Stimulated activated naive B cell treated with anti-CD40 and anti-IgM and Interleukin-4, amounts not matched to agents 10 μg/mL and 1 μg/mL and 100 μg/mL, for 72 hours (primary cell): ENCODE measurements at places on chromosomes 16 and 17.

DNA sequence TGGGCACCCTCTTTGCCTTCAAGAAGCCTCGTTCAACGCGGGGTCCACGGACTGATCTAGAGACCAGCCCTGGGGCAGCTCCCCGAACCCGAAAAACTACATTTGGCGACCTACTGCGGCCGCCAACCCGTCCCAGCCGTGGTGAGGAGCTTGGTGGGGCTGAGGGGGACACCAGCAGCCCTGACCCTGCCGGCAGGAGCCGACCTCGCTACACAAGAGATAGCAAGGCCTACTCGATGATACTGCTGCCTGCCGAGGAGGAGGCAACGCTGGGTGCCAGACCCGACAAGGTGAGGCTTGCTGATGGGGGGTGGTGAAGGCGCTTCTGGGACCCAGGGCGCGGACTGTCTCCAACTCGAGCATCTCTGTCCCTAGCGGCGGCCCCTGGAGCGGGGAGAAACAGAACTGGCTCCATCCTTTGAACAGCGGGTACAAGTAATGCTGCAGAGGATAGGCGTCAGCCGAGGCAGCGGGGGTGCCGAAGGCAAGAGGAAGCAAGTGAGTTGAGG lies 5.6 kb downstream of the ACD start:
- H3K4me3 ChIP-seq: no peak overlapping the region
- DNase-seq: no peak
- peaks cover 39% of the 10 kb centered on the region for H3K36me3 ChIP-seq
- H3K27ac ChIP-seq: peak overlapping the region; percentile 57
- no peaks in the 10 kb centered on the region for H3K27me3 ChIP-seq

GRCh38 chr17:17994271-17995069 lies 21.8 kb downstream of the DRC3 start:
- peaks cover 3% of the 10 kb centered on the region for H3K4me1 ChIP-seq
- peaks cover 4% of the 10 kb centered on the region for H3K36me3 ChIP-seq
- no peak overlapping the region for H3K27ac ChIP-seq
- no peaks in the 10 kb centered on the region for H3K27me3 ChIP-seq
- no peak overlapping the region for H3K4me3 ChIP-seq

- H3K4me1 ChIP-seq: peaks cover 59% of the 10 kb centered on the region
- no peaks in the 10 kb centered on the region for H3K27me3 ChIP-seq
- H3K4me3 ChIP-seq: peak overlapping the region; percentile 98
- H3K36me3 ChIP-seq: peaks cover 21% of the 10 kb centered on the region
- peak overlapping the region; percentile 97 for H3K27ac ChIP-seq
These were observed 23.0 kb downstream of the ARHGAP27 start for GRCh38 chr17:45409659-45410076.

DNA sequence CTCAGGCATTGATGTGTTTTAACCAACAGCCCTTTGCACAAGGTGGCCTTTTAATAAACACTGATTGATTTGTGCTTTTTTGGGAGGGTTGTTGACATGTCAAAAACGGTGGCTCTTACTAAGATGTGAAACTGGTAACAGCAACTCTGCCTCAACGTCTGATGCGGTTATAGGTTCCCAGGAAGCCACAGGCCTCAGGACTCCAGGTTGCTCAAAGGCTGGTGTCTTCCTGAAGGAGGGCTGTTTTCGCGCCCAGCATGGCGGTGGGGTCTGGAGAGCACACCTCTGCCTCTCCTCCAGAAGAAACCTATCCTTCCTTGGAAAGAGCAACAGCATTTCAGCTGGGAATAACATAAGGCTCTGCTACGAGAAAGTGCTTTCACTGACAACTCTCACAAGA lies 187.5 kb downstream of the IRF8 start:
- no peak overlapping the region for H3K4me3 ChIP-seq
- H3K4me1 ChIP-seq: peaks cover 12% of the 10 kb centered on the region
- H3K27me3 ChIP-seq: peaks cover 14% of the 10 kb centered on the region
- no peak for DNase-seq
- no peak overlapping the region for H3K27ac ChIP-seq

DNA sequence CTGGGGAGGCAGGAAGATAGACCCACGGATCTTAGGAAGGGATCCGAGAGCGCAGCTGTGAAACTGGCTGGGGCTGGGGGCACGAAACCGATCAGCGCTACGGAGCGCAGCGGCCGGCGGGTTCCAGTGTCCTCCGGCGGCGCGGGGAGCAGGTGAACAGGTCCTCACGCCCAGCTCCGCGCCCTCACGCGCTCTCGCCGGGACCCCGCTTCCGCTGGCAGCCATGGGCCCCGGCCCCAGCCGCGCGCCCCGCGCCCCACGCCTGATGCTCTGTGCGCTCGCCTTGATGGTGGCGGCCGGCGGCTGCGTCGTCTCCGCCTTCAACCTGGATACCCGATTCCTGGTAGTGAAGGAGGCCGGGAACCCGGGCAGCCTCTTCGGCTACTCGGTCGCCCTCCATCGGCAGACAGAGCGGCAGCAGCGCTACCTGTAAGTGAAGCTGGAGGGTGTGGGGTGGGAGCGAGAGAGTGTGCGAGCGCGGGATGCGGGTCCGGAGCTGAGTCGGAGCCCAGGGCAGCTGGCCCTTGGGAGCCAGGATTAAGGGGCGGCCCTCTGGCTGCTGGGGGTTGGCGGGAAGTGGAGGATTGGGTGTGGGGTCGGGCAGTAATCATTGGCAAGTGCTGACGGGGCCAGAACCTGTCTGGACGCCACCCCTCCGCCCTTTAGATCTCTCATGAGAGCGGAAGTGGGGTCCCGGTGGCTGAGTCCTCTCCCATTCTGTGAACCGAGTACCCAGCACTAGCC lies 479 bp downstream of the ITGA3 start:
- peaks cover 80% of the 10 kb centered on the region for H3K27me3 ChIP-seq
- no peaks in the 10 kb centered on the region for H3K36me3 ChIP-seq
- H3K27ac ChIP-seq: peak overlapping the region; percentile 56
- H3K4me3 ChIP-seq: peak overlapping the region; percentile 91
- H3K4me1 ChIP-seq: peaks cover 26% of the 10 kb centered on the region

- peaks cover 31% of the 10 kb centered on the region for H3K4me1 ChIP-seq
- no peak overlapping the region for H3K4me3 ChIP-seq
- H3K27me3 ChIP-seq: no peaks in the 10 kb centered on the region
- peaks cover 28% of the 10 kb centered on the region for H3K36me3 ChIP-seq
These were observed 59.1 kb downstream of the PDPK1 start for GRCh38 chr16:2596747-2597559.

DNA sequence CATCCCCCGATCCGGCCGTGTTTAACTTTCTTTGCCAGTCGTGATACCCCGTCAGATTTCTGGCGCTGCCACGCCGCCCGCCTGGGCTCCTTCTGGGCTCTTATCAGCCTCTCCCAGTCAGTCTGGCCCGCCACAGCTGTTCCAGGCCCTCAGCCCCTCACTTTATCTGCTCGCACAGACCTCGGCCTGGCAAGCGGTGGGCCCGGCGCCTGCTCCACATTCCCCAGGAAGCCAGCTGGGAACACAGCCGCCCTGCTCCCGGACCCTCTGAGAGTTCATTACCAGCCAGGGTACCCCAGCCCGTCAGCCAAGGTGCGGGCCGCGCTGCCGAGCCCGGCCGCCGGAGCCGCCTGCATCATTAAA lies 157.5 kb downstream of the ZNF423 start:
- H3K27ac ChIP-seq: no peak overlapping the region
- H3K4me3 ChIP-seq: no peak overlapping the region
- DNase-seq: no peak
- H3K36me3 ChIP-seq: no peaks in the 10 kb centered on the region
- H3K27me3 ChIP-seq: peaks cover 26% of the 10 kb centered on the region
- H3K4me1 ChIP-seq: peaks cover 5% of the 10 kb centered on the region

- H3K27me3 ChIP-seq: no peaks in the 10 kb centered on the region
- no peak overlapping the region for H3K4me3 ChIP-seq
- no peak for DNase-seq
- H3K36me3 ChIP-seq: peaks cover 49% of the 10 kb centered on the region
- peaks cover 58% of the 10 kb centered on the region for H3K4me1 ChIP-seq
These were observed 2.6 kb downstream of the KAT2A start for GRCh38 chr17:42118545-42118944.

- H3K4me1 ChIP-seq: peaks cover 58% of the 10 kb centered on the region
- peak; percentile 64 for DNase-seq
- H3K27me3 ChIP-seq: no peaks in the 10 kb centered on the region
- no peak overlapping the region for H3K4me3 ChIP-seq
These were observed 2.9 kb downstream of the CTRL start for GRCh38 chr16:67928561-67929364.

DNA sequence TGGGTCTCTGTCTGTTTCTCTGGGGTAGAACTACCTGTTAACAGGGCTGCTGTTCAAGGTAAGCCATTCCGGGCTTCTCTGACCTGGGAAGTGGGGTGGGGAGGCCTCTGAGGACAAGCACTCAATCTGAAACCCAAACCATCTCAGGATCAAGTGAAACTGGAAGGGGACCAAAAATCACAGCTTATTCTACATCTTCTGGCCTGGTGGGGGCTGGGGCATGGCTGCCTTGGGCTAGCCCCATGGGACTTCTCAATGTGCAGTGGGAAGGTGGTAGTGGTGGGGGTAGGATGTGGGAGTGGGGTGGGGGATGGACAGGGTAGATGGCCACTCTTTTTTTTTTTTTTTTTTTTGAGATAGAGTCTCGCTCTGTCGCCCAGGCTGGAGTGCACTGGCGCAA lies 5.5 kb downstream of the FLOT2 start:
- peak overlapping the region; percentile 99 for H3K27ac ChIP-seq
- H3K4me3 ChIP-seq: peak overlapping the region; percentile 46
- peaks cover 34% of the 10 kb centered on the region for H3K36me3 ChIP-seq

- peaks cover 9% of the 10 kb centered on the region for H3K4me1 ChIP-seq
- H3K27ac ChIP-seq: no peak overlapping the region
- no peak overlapping the region for H3K4me3 ChIP-seq
- no peak for DNase-seq
- peaks cover 23% of the 10 kb centered on the region for H3K36me3 ChIP-seq
- H3K27me3 ChIP-seq: no peaks in the 10 kb centered on the region
These were observed 9.7 kb downstream of the ZNF19 start for GRCh38 chr16:71479420-71479819.

- no peak overlapping the region for H3K4me3 ChIP-seq
- no peak overlapping the region for H3K27ac ChIP-seq
- no peaks in the 10 kb centered on the region for H3K27me3 ChIP-seq
- no peaks in the 10 kb centered on the region for H3K4me1 ChIP-seq
- peaks cover 3% of the 10 kb centered on the region for H3K36me3 ChIP-seq
These were observed 12.8 kb downstream of the RSAD1 start for GRCh38 chr17:50491505-50491904.

- DNase-seq: no peak
- H3K4me1 ChIP-seq: peaks cover 34% of the 10 kb centered on the region
- no peaks in the 10 kb centered on the region for H3K27me3 ChIP-seq
- peaks cover 34% of the 10 kb centered on the region for H3K36me3 ChIP-seq
- H3K27ac ChIP-seq: no peak overlapping the region
- no peak overlapping the region for H3K4me3 ChIP-seq
These were observed 7.4 kb downstream of the HGS start for GRCh38 chr17:81691196-81691595.

DNA sequence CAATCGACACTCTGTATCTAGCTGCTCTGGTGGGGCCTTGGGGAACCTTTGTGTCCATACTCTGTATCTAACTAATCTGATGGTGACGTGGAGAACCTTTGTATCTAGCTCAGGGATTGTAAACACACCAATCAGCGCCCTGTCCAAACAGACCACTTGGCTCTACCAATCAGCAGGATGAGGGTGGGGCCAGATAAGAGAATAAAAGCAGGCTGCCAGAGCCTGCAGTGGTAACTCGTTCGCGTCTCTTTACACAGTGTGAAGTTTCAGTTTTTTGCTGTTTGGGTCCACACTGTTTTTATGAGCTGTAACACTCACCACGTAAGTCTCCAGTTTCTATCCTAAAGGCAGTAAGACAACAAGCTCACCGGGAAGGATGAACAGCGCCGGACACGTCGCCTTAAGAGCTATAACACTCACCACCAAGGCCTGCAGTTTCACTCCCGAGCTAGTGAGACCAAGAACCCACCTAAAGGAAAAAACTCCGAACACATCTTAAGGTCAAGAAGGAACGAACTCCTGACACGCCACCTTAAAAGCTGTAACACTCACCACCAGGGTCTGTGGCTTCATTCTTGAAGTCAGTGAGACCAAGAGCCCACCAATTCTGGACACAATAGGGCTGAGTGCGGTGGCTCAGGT lies 64.6 kb downstream of the KPNA2 start:
- no peak for DNase-seq
- H3K4me1 ChIP-seq: peaks cover 34% of the 10 kb centered on the region
- H3K27ac ChIP-seq: no peak overlapping the region

- no peak overlapping the region for H3K27ac ChIP-seq
- no peak for DNase-seq
- peaks cover 64% of the 10 kb centered on the region for H3K27me3 ChIP-seq
- H3K36me3 ChIP-seq: peaks cover 1% of the 10 kb centered on the region
- no peak overlapping the region for H3K4me3 ChIP-seq
These were observed 8.9 kb downstream of the MPP2 start for GRCh38 chr17:43898446-43898845.

GRCh38 chr17:55245986-55246385 lies 18.8 kb upstream of the HLF start:
- DNase-seq: no peak
- H3K27ac ChIP-seq: no peak overlapping the region
- H3K4me3 ChIP-seq: no peak overlapping the region
- H3K4me1 ChIP-seq: no peaks in the 10 kb centered on the region

GRCh38 chr16:83689385-83689831 lies 118.4 kb upstream of the HSBP1 start:
- DNase-seq: no peak
- H3K27me3 ChIP-seq: peaks cover 17% of the 10 kb centered on the region
- peaks cover 5% of the 10 kb centered on the region for H3K4me1 ChIP-seq
- H3K27ac ChIP-seq: no peak overlapping the region

- DNase-seq: peak; percentile 55
- peaks cover 55% of the 10 kb centered on the region for H3K36me3 ChIP-seq
- peak overlapping the region; percentile 100 for H3K4me3 ChIP-seq
- peaks cover 16% of the 10 kb centered on the region for H3K27me3 ChIP-seq
These were observed 1.0 kb downstream of the TSPOAP1 start for GRCh38 chr17:58327363-58328194.

DNA sequence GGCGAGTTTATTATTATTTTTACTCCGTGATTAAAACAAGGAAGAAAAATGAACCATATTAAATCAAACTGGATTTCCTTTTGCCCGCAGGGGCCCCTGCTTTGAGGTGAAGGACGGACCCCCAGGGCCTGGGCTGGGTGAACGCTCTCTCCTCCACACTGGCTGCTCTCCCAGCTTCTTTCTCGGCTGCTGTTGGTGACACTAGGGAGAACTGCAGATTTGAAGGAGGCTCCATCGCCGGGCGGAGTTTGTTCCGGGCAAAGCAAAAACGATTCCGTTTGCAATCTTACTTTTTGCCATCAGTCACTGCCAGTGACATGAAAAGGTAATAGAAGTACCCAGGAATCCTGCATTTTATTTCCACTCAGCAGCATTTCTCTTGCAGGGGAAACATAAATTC lies 221.6 kb upstream of the SDK2 start:
- H3K4me3 ChIP-seq: no peak overlapping the region
- H3K27ac ChIP-seq: no peak overlapping the region
- H3K27me3 ChIP-seq: peaks cover under 1% of the 10 kb centered on the region
- no peaks in the 10 kb centered on the region for H3K36me3 ChIP-seq

GRCh38 chr17:65892912-65893377 lies 299.0 kb downstream of the CEP112 start:
- peak overlapping the region; percentile 82 for H3K27ac ChIP-seq
- no peaks in the 10 kb centered on the region for H3K27me3 ChIP-seq
- no peaks in the 10 kb centered on the region for H3K36me3 ChIP-seq
- H3K4me1 ChIP-seq: peaks cover 2% of the 10 kb centered on the region
- no peak overlapping the region for H3K4me3 ChIP-seq

GRCh38 chr17:9181640-9182039 lies 160.3 kb downstream of the NTN1 start:
- H3K27ac ChIP-seq: peak overlapping the region; percentile 47
- DNase-seq: no peak
- H3K36me3 ChIP-seq: no peaks in the 10 kb centered on the region
